ENCODE measurements at places on chromosomes 1 and 21. TPM values are rescaled to one million over a fixed set of nuclear protein-coding genes. Genes with fewer than 3 reads are reported as not detected.

DNA sequence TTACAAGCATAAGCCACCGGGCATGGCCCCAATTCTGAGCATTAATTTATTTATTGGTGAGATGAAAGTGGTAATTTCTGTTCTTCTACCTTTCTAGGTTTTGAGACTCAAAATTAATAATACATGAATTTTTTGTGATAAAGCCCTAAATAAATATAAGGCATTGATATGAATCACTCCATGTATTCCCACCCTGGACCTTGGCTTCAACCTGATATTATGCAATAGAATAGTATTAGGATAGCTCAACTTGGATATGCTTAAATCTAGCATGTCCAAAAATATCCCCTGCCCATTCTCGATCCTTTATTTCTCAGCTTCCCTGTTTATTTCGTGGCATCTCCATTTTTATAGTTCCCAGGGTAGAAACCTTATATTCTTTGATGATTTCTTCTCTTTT, 2.5 kb downstream of the AGL start:
- no peak for DNase-seq

DNA sequence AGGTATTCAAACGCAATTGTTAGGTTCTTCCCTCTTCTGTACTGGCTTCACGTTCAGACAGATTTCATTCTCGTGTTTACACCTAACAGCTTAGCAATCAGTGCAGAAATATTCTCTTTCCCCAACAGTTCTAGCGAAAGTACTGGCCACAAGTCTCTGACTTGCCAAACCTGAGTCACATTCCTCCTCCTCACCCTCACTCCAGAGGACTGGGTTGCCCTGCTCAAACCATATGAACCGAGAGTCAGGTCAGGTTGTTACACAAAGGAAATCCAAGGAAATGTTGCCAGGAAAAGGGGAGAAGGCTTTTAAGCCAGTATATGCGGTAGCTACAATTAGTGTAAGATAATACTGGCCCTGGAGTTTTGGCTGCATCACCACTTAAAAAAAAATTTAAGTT, 282.5 kb downstream of the RGS7 start:
- no peak for DNase-seq

DNA sequence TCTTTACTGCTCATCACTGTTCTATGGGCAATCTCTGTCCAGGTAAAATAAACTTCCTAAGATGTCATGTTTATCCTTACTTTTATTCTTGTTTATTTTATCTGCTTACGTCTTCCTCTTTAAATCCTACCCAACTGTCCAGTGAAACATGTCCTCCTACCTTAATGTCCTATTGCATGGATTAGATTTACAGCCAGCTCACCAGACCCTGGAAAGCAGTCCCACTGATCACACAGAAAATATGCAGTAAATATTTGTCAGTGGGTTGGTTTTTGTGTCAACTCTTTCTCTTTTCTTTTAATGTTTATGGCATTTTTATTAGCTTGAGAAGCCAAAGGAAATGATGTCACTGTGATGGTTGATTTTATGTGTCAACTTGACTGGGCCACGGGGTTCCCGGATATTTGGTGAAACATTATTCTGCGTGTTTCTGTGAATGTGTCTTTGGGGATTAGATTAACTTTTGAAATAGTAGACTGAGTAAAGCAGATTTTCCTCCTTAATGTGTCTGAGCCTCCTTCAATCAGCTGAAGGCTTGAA, 258.3 kb downstream of the SRGAP2C start:
- DNase-seq, result no peak

DNA sequence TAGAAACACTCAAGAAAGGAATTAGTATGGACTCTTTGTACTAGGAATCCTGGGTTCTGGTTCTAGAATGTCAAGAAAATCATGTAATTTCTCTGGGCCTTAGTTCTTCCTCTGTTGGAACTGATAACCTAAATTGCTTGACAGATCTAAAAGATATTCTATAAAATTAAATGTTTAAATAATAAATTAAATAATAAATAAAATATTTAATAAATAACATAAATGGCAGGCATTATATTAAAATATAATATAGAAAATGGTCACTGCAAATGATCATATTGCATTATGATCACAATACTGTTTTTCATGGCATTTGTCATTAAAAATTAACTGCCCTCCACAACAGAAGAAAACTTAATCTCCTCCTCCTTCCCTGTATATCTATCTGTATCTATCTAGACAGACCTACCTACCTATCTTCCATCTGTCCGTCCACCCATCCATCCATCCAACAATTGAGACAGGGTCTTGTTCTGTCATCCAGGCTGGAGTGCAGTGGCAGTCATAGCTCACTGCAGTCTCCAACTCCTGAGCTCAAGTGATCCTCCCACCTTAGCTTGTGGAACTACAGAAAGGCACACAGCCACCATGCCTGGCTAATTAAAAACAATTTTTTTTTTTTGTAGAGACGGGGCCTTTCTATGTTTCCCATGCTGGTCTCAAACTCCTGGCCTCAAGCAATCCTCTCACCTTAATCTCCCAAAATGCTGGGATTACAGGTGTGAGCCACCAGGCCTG, 16.4 kb downstream of the NUCKS1 start:
- no peak for DNase-seq

GRCh38 chr1:101907264-101907663, 89.5 kb downstream of the OLFM3 start:
- no peak for DNase-seq

DNA sequence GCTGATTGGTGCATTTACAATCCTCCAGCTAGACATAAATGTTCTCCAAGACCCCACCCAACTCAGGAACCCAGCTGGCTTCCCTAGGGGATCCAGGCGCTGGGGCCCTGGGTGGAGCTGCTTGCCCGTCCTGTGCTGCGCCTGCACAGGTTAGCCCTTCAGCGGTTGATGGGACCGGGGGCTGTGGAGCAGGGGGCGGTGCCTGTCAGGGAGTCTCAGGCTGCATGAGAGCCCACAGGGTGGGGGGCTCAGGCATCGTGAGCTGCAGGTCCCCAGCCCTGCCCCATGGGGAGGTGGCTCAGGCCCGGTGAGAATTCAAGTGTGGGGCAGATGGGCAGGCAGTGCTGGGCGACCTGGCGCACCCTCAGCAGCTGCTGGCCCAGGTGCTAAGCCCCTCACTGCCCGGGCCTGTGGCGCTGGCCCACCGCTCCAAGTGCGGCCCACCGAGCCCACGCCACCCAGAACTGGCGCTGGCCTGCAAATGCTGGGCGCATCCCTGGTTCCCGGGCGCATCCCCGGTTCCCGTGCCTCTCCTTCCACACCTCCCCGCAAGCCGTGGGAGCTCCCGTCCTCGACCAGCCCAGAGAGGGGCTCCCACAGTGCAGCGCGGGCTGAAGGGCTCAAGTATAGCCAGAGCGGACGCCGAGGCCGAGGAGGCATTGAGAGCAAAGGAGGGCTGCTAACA, 23.1 kb upstream of the CLCA4 start:
- DNase-seq, result no peak

DNA sequence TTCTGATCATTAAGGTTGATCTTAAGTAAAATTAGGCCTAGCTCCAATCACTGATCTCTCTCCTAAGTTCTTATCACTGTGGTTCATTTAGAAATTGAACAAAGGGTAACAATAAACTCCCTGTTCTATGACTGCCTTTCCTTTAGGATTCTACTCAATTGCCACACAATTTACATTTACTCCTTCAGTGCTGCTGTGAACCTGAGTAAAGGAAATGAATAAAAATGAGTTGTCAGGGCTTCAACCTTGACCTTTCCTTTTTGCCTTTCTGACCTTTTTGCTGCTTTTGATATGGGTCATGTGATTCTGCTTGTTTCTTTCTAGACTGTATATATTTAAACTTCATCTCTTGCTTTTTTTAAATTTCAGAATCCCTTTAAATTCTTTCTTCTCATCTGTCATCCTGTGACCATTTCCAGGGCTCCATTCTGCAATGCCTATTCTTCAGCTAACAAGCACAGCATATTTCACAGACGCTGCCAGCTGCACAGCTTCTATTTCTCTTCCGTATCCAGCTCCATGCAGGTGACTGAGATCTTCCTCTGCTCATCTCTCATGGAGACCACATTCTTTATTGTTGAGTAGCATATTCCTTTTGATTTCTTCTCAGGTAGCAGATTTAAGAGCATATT, 3.2 kb downstream of the LRRC8B start:
- no peak for DNase-seq

DNA sequence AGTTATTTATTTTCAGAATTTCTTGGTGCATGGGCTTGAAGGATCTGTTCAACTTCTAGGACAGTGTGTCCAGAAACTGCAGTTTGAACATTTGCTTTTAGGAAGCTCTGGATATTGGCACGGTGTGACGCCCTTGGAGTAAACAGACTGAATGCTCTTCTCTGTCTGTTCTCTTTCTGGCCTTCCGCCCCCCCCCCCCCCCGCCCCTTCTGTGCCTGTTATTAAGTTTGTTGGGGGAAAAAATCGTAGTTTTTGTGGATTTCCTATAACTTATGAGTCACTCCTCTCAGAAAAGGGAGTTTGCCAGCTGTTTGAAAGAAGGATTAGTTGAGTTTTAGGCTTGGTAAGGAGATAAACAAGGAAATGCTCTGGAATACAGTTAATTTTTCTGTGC, 1.2 kb downstream of the KCTD3 start:
- DNase-seq, result no peak

- no peak for DNase-seq
Observed at GRCh38 chr21:42515708-42516502, 2.3 kb downstream of the SLC37A1 start.

DNA sequence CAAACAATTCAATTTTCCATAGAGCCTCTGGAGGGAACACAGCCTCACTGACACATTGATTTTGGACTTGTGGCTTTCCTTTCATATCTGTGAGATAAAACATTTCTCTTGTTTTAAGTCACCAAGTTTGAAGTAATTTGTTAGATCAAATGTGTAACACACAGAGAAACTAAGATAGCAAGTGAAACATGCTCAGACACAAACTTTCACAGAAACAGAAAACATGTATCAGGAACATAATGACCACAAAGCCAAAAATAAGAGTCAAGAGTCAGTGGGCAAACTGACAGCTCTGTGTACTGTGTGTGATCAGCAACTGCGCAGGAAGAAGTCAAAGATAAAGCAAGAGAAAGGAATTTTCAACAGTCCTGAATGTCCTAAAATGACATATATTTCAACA, 1237.5 kb downstream of the AMY1C start:
- no peak for DNase-seq

Gene BNIPL
- 0.47 TPM for total RNA-seq

Gene CGN
- total RNA-seq, result 0.52 TPM

Gene SLC41A1
- 486 TPM for total RNA-seq

Gene SPATA45
- total RNA-seq, result not detected

Data from left ventricle myocardium inferior (tissue), 1 donor.